ENCODE measurements at places on chromosomes 5 and 9.

- no peak for DNase-seq
These were observed 122.3 kb upstream of the WWC1 start for GRCh38 chr5:168168978-168169698.

DNA sequence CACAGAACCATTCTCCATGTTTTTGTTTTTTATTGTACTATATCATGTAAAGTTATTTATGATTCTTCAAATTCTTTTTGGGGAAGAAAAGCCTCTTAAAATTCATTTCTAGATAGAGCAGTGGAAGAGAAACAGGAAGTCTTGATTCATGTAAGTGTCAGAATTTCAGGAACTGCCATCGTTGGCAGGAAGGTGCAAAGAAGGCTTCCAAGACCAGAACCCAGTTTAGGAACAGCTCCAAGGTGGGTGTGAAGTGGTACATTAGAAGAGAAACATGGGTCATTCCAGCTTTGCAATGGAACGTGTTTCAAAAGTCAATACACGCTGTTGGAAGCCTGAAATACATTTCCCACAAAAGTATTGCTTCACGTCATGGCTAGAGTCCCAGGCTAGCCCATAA lies 14.8 kb downstream of the SAXO1 start:
- no peak for DNase-seq

GRCh38 chr9:135075234-135076142 lies 12.0 kb upstream of the OLFM1 start:
- no peak for DNase-seq

GRCh38 chr5:67301285-67301903 lies 104.8 kb upstream of the CD180 start:
- no peak for DNase-seq

- no peak for DNase-seq
These were observed 16.8 kb upstream of the PRLR start for GRCh38 chr5:35246900-35247647.

- DNase-seq: no peak
These were observed 250.6 kb downstream of the ARRDC3 start for GRCh38 chr5:91132550-91132949.

All from activated CD4-positive, CD25-positive, alpha-beta regulatory T cell (primary cell).